ENCODE measurements at places on chromosomes 3 and 15. TPM values are rescaled to one million over a fixed set of nuclear protein-coding genes. Genes with fewer than 3 reads are reported as not detected.

- DNase-seq, result no peak
These were observed 119.2 kb upstream of the TP63 start for GRCh38 chr3:189512039-189512438.

NFKBIZ gene
- total RNA-seq, result 460 TPM

KCNAB1 gene
- not detected for total RNA-seq

EPHA3 gene
- not detected for total RNA-seq

NANOGP8 gene
- total RNA-seq, result not detected

Data from CD8-positive, alpha-beta T cell (primary cell).